Central memory CD4-positive, alpha-beta T cell (primary cell): ENCODE measurements at places on chromosomes 7 and 10.

- no peak for DNase-seq
Observed at GRCh38 chr10:28403090-28403489, 100.2 kb upstream of the MPP7 start.

- DNase-seq, result no peak
Observed at GRCh38 chr10:52951824-52952223, 179.2 kb upstream of the MBL2 start.

GRCh38 chr10:3467052-3467951, 294.7 kb upstream of the PITRM1 start:
- DNase-seq, result no peak

DNA sequence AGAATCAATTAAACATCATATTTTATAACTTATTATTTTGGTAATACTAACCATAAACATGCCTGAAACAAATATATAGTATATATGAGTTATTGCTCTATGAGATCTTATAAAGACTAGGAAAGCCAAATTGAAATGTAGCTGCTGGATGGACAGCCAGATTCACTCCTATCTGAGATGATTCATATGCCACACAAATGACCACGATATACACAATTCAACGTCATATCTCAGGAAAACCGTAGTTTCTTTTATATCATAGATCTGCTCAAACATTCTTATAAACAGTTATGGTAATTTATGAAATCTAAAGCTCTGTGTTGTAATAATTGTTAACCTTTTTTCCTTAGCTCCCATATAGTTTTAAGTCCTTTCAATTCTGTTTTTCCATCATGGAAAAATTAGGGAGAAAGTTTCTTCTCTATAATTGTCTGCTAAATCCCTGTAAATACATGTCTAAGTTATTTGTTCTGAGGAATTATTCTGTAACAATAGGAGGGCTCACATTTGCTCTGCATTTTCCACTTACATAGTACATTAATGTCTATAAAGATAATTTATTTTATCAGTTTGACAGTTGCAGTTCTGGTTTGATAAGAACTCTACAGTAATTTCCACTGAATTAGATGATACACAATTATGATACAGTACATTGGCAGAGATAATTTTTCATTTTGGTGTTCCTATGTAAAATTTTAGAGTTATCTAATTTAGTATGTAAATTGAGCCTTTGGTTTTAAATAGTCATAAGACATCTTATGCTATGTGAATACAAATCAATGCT, 42.7 kb downstream of the GNAT3 start:
- DNase-seq, result no peak

GRCh38 chr10:20898866-20899535, 1.9 kb upstream of the NEBL start:
- DNase-seq, result no peak

- DNase-seq, result no peak
Observed at GRCh38 chr10:114550756-114551635, 107.1 kb downstream of the ABLIM1 start.

GRCh38 chr10:113427811-113428558, 124.9 kb upstream of the HABP2 start:
- DNase-seq, result no peak

- no peak for DNase-seq
Observed at GRCh38 chr7:45650404-45651394, 76.5 kb downstream of the ADCY1 start.

GRCh38 chr7:100371561-100372171, 1.6 kb upstream of the PILRA start:
- no peak for DNase-seq

- no peak for DNase-seq
Observed at GRCh38 chr10:115774721-115775120, 498.3 kb downstream of the GFRA1 start.

- DNase-seq, result no peak
Observed at GRCh38 chr10:85060944-85061343, 732.6 kb downstream of the CCSER2 start.

DNA sequence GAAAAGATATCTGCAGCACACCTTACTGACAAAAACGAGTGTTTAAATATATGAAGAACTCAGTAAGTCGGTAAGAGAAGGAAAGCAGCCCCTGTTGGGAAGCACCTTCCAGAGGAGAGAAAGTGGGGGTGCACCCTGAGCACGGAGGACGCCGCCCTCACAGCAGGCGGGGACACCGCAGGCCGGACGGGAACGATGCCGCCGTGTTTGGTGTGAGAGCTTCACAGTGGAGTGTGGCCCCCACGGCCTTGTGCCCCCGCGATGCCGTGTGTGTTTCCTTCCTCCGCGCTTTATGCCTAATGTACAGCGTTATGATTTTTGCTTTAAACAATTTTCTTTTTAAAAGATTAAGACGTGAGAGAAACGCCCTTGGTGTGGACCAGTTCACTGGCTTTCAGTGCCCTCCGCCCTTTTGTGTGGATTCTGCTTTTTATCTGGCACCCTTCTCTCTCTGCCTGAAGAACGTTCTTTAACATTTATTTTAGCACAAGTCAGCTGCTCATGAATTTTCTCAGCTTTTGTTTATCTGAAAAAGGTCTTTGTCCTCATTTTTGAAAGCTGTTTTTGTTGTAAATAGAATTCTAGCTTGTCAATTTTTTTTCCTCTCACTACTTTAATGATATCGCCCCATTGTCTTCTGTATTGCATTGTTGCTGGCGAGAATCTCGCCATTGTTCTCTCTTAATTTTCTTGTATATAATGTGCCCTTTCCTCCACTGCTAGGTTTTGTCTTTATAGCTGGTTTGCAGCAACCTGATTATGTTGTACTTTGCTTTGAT, 110.7 kb downstream of the INPP5A start:
- DNase-seq, result no peak

DNA sequence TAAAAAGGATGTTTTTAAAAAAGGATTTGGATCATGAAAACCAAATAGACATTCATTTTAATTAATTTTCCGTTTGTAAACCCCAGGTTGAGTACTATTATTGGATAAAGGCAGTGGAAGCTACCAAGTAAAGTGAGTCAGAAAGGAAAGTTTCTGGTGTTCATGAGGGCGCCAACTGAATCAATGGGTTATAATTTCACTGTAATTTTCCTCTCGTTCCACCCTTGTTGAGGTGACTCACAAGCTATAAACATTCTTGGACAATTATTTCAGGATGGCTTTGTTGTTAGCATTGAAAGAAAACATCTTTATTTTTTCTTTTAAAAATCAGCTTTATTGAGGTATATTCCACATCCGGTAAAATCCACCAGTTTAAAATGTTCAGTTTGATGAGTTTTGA, 5.1 kb upstream of the FAM133B start:
- DNase-seq, result no peak

- DNase-seq, result no peak
Observed at GRCh38 chr7:79453558-79454360, at the start of gene MAGI2. Gene MAGI2, minus strand, starts transcription at chr7:79453667. Its CDS starts 347 bp downstream, at chr7:79453320.

DNA sequence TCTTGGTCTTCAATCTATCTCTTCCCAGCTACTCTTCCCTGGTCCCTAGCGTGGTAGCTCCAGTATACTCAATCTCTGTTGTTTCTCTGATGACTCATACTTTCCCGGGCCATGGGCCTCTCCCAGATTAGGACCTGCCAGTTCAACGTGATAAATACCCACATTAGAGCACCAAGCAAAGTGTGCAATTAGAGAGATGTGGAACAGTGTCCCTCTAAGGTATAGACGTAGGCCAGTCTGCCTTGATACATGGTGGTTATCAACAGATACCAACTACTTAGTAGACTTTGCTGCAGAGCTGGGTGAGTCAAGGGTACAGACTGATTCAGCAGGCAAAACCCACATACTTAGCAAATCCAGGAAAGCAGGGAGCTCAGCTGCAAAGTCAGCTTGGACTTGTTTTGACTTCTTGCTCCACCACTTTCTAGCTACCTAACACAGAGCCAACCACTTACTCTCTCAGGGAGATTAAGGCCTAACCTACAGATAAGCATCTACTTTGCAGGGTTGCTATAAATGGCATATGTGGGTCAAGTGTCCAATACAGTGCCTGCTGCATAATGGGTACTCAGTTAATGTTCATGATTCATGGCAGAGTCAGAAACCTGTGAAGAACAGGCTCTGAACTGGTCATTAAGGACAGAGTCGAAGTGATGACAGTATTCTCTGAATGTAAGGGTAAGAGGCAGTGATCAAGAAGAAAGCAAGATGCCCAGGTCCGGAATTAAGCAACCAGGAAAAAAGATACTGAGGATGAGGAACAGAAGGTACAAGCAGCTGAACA, 176.1 kb downstream of the CHN2 start:
- no peak for DNase-seq

GRCh38 chr10:68506411-68506810, 20.9 kb downstream of the SLC25A16 start:
- DNase-seq, result no peak

DNA sequence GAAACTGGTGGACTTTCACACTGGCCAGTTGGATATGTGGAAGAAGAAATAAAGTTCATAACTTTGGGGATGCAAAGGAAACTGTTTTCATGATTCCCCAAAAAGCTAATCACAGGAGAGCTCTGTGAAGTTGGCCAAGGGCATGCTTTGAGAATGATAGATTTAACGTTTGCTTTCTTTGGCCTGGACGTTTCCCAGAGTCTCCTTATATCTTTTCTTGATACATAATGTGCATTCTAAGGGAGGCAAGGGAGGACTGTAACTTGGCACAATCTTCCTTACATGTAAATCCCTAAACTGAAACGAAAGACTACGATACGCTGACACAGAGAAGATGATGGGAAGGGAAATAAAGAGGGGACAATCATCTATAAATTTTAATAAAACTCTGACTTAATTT, 176.5 kb upstream of the INHBA start:
- DNase-seq, result no peak

DNA sequence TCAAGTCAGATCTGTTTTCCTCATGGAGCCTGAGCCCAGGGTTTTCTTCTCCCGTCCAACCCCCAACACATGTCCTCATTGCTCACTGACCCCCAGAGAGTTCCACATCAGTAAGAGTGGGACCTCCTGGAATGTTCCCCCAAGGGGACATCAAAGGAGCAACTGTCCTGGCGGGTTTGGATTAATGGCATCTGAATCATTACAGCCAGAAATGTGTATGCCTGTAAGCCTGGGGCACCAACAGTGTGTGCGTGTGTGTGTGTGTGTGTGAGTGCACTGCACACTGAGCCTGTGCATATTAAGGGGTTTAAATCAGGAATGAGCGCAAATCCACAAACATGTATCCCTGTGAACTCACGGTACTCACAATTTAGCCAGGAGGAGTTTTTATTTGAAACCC, 222.3 kb downstream of the PLXNA4 start:
- DNase-seq, result no peak

DNA sequence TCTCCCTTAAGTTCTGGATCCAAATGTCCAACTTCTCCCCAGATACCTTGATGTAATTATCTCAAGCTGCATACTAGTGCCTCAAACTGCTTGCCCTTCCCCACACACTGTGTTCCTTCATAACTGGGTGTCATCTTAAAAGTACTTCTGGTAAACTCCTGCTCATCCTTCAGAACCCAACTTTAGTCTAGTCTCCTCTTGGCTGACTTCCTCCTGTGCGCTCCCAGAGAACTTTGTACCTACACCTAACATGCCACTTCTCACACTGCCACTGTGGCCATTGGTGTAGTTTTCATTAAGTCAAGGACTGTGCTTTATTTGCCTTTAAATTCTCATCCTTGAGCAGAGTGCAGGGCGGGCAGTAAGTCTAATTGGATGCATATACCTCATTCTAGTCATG, 575.2 kb upstream of the GALNT17 start:
- DNase-seq, result no peak

- DNase-seq, result no peak
Observed at GRCh38 chr7:41816111-41816510, 113.2 kb upstream of the INHBA start.

- DNase-seq, result no peak
Observed at GRCh38 chr10:128710798-128711183, 584.6 kb upstream of the MKI67 start.

DNA sequence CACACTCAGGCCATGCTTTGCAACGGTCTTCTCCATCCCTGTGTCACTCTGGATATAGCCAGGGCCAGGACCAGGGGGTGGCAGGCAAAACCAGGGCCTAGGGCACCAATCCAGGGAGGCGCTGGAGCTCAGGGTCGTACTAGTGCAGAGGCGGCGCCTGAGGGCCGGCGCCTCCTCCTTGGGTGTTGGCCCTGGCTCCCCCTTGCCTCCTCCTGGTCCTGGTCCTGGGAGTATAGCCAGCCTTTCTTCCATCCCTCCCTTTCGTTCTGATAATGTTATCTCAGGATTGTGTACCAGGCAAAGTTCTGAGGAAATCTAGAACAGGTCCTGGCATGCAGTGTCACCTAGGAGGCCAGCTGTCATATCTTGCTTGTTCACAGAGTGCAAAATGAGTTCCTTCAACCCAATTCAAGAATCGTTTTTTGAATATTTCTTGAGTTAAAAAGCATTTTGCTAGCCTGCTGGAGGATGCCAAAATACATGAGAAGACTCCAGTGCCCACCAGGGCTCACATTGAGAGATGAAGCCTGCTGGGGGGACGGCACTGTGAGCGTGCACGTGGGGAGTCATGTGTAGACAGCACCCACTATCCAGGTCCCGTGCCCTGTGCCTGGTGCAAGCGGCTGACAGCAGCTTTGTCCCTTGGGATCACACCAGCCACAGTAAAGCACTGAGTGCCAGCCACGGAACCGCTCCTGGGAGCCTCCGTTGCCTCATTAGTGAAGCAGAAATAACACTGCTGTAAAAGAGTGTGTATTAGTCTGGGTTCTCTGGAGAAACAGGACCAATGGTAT, 106.9 kb upstream of the C7orf33 start:
- DNase-seq, result no peak

DNA sequence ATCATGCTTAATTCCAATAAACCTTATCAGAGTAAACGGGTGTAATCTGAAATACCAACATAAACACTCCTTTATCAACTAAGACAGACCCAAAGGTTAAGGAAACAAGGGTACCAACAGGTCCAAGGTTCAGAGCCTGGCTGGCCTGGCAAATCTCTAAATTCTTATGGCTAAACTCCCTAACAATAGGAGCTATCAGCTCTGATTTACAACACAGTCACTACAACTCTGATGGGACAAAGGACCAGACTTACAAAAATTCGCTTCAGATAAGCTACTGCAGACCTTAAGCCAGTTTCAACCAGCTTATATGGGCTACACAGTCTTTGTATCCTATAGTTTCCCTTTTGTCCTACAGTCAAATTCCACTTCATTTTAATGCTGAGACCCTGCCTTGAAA, 381.9 kb downstream of the ZWINT start:
- no peak for DNase-seq

DNA sequence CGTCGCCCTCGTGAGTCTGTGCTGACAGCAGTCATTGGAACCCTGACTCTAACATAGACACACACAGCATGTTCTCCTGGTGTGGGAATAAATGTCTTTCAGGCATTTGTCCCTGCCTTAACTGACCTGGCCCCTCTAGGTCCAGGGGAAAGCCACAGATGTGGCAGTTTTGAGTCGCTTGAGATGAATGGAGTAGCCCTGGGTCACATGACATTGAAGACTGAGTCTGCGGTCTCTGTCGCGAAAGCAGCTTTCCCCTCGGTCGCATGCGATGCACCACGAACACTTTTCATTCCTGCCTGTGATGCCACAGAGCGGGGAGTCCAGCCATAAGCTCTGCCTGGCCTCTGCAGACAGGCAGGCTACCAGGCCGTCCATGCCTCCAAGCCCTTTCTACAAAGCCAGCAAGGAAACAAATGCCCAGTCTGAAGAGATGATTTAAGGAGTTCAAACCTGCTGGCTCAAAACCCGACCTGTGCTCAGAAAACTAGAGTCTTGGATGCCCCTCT, 172.3 kb downstream of the WDR37 start:
- no peak for DNase-seq
